T follicular helper cell (primary cell): ENCODE measurements at places on chromosomes 6 and 20.

GRCh38 chr6:15674690-15675386 is 12.0 kb upstream of the DTNBP1 start:
- DNase-seq: no peak

- DNase-seq: no peak
These were observed 14.0 kb upstream of the RUNX2 start for GRCh38 chr6:45314146-45314545.

GRCh38 chr6:13417954-13418353 is 69.4 kb downstream of the GFOD1 start:
- no peak for DNase-seq

DNA sequence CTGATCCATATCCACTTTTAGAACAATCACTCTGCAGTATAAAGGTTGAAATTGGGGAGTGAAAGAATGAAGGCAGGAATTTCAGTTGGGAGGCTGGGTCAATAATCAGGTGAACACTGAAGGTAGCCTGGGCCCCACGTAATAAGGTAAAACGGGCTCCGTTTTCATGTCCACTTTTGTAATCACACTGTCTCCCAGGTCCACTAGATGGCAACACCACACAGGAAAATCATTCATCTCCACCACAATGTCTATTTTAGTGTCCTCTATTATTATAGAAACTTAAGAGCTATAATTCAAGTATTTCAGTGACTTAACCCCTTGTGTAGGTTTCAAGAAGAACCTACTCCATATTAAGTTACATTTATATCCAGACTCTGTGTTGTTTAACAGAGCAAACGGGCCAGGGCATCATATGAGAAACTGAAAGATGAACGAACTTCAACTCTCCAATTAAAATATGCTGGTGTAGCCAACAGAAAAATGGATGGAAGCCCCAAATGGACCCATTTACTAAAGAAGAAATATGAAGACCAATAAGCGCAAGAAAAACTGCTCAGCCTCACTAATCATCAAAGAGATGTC is 45.9 kb upstream of the MC3R start:
- DNase-seq: no peak

- DNase-seq: no peak
These were observed 514.2 kb downstream of the C6orf118 start for GRCh38 chr6:164795056-164795815.

GRCh38 chr6:72787391-72788031 is 165.6 kb downstream of the KCNQ5 start:
- no peak for DNase-seq

- no peak for DNase-seq
These were observed 343.6 kb downstream of the FRK start for GRCh38 chr6:115717062-115717461.

GRCh38 chr20:17992847-17993513 is 24.2 kb downstream of the MGME1 start:
- DNase-seq: no peak
